ENCODE measurements at places on chromosomes 12 and 14. TPM values are rescaled to one million over a fixed set of nuclear protein-coding genes. Genes with fewer than 3 reads are reported as not detected.

DNA sequence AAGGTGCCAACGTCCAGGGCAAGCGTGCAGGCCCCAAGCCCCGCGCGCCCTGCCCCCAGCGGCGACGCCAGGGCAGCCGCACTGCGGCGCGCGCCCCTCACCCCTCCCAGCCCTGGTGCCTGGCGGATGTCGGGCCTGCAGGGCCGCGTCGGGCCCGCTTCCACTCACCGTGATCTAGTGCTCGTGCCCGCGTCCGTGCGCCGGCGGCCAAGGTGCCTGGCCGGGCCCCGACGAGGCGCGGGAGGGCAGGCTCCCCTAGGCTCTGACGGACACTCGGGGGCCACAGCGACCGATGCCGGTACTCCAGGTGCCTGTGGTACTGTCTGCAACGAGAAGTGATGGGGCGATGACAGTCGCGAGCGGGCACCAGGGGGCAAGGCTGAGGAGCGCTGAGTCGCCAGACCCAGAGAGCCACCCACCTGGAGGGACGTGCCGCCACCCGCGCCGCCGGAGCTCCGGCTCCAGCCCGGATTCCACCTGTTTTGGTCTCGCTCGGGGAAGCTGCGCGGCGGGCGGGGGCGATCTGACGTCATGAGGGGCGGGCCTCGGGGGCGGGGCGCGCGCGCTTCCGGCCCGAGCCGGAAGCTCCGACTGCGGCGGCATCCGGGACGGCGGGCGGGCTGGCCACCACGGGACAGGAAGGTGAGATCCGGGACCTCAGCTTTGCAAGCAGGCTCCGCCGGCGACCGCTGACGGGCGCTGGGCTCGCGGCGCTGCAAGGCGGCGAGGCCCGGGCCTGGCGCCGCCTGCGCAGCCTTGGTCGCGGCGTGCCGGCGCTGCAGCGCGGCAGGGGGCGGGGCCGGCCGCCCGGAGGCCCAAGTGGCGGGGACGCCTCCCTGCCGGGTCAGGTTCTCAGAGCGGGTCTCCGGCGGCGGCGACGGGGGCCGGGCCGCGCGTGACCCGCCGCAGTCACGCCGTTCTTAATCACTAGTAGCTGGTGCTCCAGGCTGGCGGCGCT, at the start of the genes LYSET and MOAP1:
Gene LYSET, plus strand, starts transcription at position 927 of the 958 bp plus-strand sequence. CDS start 89 bp downstream, outside the sequence.
Gene MOAP1, minus strand, starts transcription at position 507 of the 958 bp plus-strand sequence. CDS start 655 bp downstream, outside the sequence.
- peak within 1 kb of the TSS; percentile 88 for H3K4me3 ChIP-seq
- peaks cover 15% of the 10 kb centered on the region for H3K4me1 ChIP-seq
- peaks cover 22% of the 10 kb centered on the region for H3K36me3 ChIP-seq

- peaks cover 24% of the 10 kb centered on the region for H3K27me3 ChIP-seq
- no peak for DNase-seq
- no peaks in the 10 kb centered on the region for H3K36me3 ChIP-seq
- no peaks in the 10 kb centered on the region for H3K4me1 ChIP-seq
- H3K27ac ChIP-seq: no peak overlapping the region
Measured at GRCh38 chr12:117863002-117863709, 105.6 kb downstream of the KSR2 start.

DNA sequence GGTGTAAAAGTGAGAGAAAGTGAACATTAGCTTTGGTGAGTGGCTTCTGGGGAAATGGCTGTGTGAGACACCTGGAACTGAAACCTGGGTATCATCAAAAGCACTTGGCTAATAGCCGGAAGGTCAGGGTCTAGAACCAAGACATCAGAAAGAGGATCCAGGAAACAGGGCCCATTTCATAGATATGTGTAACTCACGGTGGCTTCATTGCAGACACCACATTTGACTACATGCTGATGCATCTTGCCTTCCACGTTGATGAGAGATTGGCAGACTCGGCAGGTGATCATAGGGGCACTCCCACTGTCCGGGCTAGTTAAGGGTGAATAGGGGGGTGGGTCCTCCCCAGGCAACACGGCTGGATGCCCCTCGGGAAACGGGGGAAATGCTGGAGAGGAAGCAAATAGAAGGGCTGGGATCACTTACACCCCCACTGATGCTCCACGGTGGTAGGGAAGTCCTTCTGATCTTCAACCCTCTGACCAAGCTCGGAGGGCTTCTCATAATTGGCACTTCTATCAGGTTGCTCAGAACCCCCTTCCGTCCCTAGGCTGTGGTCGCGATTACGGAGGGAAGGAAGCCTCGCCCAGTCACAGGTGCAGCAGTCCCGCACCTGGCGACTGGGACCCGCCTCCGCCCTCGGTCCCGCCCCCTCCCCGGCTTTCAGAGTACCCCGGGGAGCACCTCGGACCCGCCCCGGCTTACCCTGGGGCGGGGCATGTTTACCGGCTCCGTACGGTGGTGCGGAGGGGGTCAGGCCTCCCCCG, 593 bp downstream of the PIP4P1 start:
- peaks cover 43% of the 10 kb centered on the region for H3K36me3 ChIP-seq
- peak overlapping the region; percentile 96 for H3K27ac ChIP-seq
- peak overlapping the region; percentile 76 for H3K4me3 ChIP-seq
- DNase-seq: peak; percentile 29
- H3K4me1 ChIP-seq: peaks cover 26% of the 10 kb centered on the region
- no peaks in the 10 kb centered on the region for H3K27me3 ChIP-seq

DNA sequence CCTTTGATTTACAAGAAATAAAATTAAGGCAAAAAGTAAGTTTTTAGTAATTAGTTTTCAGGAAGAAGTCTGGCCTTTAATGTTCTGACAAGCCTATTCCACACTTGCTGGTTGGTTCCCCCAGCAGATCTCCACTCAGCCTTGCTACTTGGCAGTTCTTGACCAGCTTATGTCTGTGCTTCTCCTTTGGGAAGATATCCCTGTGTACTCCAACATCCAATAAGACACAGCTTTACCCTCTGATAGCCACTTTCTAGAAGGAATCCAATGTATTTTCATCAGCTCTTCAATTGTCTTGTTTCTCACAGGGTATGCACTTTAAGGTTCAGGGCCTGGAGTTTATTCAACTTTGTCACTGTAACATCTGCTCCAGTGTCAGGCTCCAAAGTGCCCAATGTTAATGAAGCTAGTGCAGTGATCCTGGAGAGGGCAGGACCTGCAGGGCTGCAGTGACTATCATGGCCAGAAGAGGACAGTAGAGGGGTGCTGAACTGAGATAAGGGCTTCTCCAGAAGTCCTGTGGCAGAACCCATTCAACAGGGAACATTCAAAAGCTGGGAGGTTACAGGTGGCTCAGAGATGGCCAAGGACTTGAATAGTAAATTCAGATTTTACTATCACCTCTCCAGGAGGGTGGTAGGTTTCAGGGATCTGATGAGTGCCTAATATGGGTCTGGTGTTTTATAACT, 22.9 kb downstream of the JKAMP start:
- no peak overlapping the region for H3K27ac ChIP-seq
- DNase-seq: peak; percentile 55
- H3K27me3 ChIP-seq: no peaks in the 10 kb centered on the region
- H3K4me1 ChIP-seq: no peaks in the 10 kb centered on the region
- peaks cover 14% of the 10 kb centered on the region for H3K36me3 ChIP-seq
- no peak overlapping the region for H3K4me3 ChIP-seq

GRCh38 chr12:131596115-131596514, 114.8 kb upstream of the SFSWAP start:
- H3K4me3 ChIP-seq: no peak overlapping the region
- DNase-seq: no peak
- no peak overlapping the region for H3K27ac ChIP-seq
- no peaks in the 10 kb centered on the region for H3K27me3 ChIP-seq
- peaks cover 7% of the 10 kb centered on the region for H3K4me1 ChIP-seq

DNA sequence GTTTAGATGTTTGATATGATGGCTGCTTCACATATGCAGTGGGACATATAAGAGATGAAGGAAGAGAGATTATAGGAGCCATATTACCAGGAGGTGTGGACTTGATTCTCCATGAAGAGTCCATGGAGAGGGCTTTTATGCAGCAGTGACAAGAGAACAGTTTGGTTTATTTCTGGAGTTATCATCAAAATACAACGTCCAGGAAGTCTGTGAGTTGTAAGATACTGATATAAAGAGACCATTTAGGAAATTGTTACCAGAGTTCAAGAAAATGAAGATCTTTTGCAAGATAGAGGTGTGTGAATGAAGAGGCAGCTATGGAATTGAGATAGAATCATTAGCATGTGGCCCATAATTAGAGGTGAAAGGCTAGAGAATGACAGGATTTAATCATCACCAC, 431.7 kb downstream of the NPAS3 start:
- no peak for DNase-seq
- no peaks in the 10 kb centered on the region for H3K27me3 ChIP-seq
- no peaks in the 10 kb centered on the region for H3K4me1 ChIP-seq
- H3K27ac ChIP-seq: no peak overlapping the region

DNA sequence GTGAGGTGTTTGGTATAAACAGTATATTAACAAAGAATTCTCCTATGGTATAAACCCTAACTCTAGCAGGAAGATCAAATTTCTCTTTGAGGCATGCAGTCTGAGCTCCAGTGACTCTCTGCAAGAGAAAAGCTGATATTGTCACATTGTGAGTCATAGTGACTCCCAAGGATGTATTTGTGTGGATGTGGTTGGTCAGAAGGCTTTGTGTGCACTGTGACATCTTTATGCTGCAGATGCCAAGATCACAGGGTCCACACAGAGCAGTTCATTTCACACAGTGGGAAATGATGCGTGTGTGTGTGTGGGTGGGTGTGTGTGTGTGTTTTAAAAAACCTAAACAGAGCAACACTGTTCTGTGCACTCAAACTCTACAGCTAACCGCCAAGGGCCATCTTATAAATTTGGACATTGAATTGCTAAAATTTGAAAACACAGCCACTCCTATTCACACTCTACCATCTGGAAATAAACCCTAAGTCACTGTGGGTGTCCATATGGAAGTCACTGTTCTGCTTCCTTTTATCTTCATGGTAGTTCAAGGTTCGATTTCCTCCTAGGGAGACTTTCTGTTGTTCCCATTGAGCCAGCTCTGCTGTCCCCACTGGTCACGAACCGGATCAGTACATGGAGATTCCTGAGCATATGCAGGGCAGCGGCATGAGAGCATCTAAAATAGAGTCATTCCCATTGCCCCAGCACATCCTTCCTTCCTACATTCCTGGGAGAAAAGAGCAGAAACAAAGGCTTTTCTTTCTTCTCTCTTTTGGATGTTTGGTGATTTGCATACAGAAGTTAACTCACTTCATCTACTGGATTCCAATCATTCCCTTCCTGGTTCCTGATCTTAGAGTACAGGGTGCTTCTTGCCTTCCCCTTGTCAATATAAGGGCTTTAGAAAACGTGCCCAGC, 727.6 kb downstream of the DIO2 start:
- DNase-seq: no peak
- H3K27me3 ChIP-seq: no peaks in the 10 kb centered on the region
- H3K36me3 ChIP-seq: no peaks in the 10 kb centered on the region
- no peak overlapping the region for H3K27ac ChIP-seq

DNA sequence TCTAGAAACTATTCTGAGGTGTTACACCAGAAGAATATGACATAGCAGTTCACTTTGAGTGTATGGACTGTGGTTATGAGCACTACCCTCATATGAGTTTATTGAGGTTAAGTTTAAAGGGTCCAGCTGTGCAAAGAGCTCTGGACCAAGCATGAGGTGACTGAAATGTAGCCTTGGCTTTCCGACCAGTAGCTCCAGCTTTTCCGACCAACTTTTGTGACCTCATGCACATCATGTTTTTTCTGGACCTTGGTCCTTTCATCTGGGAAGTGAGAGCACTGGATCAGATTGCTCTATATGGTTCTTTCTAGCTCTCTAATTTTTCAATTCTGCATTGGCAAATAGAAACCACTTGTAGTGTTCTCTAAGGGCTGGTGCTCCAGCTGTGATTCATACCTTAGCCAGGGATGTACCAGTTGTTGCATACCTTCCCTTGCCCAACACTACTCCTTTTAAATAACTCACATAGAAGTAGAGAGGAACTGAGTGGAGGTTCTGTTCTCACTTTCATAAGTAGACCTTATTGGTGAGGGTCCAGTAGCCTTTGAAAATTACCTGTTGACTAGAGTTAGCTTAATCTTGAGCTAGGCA, 16.6 kb downstream of the IGF1 start:
- peaks cover 5% of the 10 kb centered on the region for H3K4me1 ChIP-seq
- H3K27me3 ChIP-seq: no peaks in the 10 kb centered on the region
- no peak for DNase-seq
- H3K36me3 ChIP-seq: peaks cover 5% of the 10 kb centered on the region

SIX6 gene
- not detected for total RNA-seq

SERPINA9 gene
- total RNA-seq: not detected

VWF gene
- 0.53 TPM for total RNA-seq

HOXC11 gene
- total RNA-seq: not detected
